Activated naive CD8-positive, alpha-beta T cell treated with anti-CD3 and anti-CD28 coated beads for 36 hours (primary cell): ENCODE measurements at places on chromosomes 2 and 18. TPM values are rescaled to one million over a fixed set of nuclear protein-coding genes. Genes with fewer than 3 reads are reported as not detected.

DNA sequence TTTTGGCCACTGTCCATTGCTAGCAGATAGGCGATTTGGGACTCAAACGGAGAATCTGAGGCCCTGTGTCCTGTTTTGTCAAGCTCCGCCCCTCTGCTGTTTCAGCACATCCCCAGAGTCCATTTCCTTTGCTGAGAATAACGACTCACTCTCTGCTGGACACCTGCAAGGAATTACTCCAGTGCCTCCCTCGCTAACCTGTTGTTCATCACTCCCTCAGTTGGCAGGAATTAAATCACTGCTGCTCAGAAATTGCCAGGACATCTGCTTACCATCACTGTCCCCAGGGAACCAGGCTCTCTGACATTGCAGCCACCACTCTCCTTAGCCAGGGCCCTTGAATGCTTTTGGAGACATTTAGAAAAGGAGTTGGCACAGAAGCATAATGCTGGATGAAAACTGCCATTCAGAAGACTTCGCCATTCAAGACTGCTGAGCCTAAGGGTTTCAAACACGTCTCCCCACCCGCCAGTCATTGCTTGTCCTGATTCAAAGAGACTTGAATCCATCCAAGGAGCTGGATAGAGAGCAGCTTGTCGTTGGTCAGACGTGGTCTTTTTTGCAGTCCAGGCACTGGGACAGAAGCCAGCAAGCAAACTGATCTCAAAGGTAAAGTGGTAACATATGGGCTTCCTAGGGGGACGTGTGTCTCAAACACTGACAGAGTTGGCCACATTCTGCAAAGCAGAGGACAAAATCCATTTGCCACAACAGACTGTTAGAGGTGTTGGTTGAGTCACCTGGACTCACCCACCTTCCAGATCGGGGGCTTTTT is 155.3 kb downstream of the UXS1 start:
- no peak for DNase-seq

DNA sequence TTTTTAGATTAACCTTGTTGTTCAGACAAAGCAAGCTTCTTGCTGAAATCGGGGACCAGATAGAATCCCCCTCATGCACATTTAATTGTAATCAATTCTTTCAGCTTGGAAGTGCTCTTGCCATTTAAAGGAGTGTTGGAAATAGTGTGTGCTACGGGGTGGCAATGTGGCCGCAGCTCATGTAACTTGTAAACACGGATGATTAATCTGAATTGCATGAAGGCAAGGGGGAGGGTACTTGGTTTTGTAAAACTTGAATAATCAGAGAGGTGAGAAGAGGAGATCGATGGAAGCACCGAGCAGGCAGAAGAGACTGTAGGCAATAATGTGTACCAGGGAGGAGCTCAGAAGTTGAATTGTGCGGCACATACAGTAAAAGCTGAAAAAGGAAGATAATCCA is 273.5 kb downstream of the PTGR3 start:
- no peak for DNase-seq

GRCh38 chr2:107936433-107937359 is 49.6 kb upstream of the SLC5A7 start:
- no peak for DNase-seq

DNA sequence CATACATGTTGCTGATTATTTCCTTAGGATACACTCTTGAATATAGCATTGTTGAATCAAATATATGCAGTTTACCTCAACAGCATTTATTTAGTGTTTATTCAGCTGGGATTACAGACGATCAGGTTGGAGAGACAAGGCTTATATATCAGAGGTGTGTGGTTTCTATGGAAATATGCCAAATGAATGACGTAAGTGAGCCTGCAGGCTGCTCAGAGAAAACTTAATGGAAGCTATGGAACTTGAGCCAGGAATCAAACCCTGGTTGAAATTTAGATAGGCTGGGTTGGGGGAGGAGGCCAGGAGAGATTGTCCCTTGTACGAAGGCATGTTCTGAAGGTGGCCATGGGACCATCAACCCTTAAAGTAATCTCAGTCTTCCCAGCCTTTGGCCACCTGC is 79.5 kb downstream of the INPP4A start:
- no peak for DNase-seq

- DNase-seq: no peak
Measured at GRCh38 chr2:8378016-8378810, 303.6 kb upstream of the ID2 start.

HOXD9 gene
- not detected for total RNA-seq

DNA sequence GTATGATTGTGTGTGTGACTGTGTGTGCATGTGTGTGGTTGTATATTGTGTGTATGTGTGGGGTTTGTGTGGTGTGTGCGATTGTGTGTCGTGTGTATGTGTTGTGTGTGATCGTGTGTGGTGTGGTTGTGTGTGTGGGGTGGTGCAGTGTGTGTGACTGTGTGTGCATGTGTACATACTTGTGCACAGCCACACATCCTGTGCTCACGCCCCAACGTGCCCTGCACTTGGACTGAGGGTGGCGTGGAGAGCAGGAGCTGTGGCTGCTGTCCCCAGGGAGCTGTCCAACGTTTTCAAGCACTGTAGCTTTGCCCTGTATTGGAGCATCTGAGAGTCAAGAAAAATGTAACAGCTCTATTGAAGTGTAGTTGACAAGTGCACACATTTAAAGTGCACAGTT is 243.2 kb upstream of the HDAC4 start:
- peak; percentile 6 for DNase-seq

DNA sequence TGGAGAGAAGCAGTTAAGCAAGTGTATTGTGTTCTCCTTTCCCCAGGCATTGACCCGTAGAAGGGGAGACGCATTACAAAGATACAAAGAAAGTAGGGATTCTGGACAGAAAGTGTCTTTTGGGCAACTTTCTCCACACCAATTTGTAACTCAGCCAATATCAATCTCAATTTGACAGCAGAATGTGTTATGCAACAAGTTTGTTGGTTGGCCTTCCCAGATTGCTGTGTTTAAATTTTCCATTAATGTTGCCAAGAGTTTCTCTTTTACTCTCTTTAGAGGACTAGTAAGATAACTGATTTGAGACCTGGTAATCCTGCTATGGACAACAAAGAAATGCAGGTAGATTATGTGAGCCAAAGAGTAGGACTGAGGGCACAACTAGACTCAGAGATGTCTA is 279.6 kb downstream of the ZNF804A start:
- DNase-seq: no peak

COL4A3 gene
- not detected for total RNA-seq

TNFAIP6 gene
- total RNA-seq: not detected
